ENCODE measurements at places on chromosomes 2 and 18. TPM values are rescaled to one million over a fixed set of nuclear protein-coding genes. Genes with fewer than 3 reads are reported as not detected.

GRCh38 chr2:149666809-149667320, 79.3 kb upstream of the MMADHC start:
- DNase-seq = no peak

DNA sequence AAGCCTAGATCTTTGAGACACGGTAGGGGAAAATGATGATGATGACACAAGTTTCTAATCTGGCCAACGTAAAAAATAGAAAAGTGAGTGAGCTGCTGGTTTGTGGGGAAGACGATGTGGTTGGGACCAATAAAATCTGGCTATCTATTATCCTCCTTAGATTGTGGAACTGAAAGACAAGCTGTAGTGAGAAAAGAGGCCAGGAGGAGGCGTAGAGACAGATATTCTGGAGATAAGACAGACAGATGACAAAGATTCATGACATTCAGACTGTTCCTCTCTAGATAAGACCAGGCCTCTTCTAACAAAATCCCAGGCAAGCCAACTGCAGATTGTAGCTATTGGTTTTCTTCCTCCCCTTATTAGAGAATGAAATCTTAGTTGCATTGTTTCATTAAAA, 376.3 kb upstream of the UBE2E3 start:
- DNase-seq = peak; percentile 8

LHCGR gene
- not detected for total RNA-seq

- no peak for DNase-seq
Observed at GRCh38 chr2:160434254-160434948, 59.2 kb downstream of the RBMS1 start.

ADD2 gene
- 42.9 TPM for total RNA-seq

- DNase-seq = no peak
Observed at GRCh38 chr18:73579698-73580097, 567.9 kb downstream of the FBXO15 start.

TUBB6 gene
- 2.6 TPM for total RNA-seq

TUBA3E gene
- total RNA-seq = not detected

- no peak for DNase-seq
Observed at GRCh38 chr2:200225951-200226350, 80.5 kb upstream of the SPATS2L start.

DNA sequence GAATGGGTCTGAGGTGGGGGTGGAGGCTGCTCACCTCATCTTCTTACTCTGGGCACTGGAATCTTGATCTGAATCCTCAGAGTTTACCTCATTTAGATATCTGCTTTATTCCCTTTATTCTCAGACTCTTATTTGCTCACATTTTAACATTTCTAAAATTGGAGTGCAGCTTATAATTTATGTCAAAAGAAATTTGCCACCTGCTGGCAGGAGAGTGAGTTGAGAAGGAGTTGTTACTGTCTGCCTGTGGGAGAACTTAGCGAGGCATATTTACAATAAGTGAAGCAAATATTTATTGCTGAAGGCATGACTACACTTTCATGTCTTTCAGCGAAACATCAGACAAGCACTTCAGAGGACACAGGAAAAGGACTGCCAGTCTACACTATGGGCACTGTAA, 16.4 kb upstream of the KIAA2012 start:
- no peak for DNase-seq

GPR35 gene
- total RNA-seq = 2.5 TPM

GRCh38 chr18:11520536-11520935, 88.9 kb upstream of the SLC35G4 start:
- no peak for DNase-seq

GRCh38 chr2:97963880-97964279, 31.9 kb downstream of the TMEM131 start:
- DNase-seq = no peak

NYAP2 gene
- not detected for total RNA-seq

DNA sequence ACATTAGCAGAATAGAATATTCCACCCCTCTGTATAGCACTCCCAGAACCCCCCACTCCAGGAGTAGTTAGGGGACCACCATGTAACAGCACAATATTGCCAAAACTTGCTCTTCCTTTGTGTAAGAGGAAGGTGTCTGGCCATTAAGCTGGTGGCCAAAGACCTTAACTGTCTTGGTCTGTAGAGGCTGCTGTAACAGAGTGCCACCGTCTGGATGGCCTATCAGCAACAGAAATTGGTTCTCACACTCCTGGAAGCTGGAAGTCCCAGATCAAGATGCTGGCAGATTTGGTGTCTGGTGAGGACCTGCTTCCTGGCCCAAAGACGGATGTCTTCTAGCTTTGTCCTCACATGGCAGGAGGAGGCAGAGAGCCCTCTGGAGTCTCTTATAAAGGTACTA, 61.6 kb upstream of the TGFA start:
- no peak for DNase-seq

DNA sequence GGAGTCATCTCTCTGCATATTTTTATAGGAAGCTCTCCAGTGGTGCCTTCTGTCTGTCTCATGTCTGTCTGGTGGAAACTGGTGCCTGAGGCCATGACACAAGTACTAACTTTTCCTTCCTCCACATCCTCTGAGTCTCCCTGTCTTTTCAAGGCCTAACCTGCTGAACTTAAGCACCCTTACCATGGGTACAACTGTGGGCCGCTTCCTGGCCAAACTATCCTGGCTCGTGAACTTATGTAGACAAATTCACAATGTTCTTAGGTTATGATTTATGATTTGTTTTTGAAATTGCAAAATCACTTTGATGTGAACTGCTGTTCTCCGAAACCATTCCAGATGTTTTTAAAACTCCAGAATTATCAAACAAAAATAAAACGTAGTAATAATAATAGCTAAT, 804.5 kb upstream of the POU3F3 start:
- no peak for DNase-seq

DNA sequence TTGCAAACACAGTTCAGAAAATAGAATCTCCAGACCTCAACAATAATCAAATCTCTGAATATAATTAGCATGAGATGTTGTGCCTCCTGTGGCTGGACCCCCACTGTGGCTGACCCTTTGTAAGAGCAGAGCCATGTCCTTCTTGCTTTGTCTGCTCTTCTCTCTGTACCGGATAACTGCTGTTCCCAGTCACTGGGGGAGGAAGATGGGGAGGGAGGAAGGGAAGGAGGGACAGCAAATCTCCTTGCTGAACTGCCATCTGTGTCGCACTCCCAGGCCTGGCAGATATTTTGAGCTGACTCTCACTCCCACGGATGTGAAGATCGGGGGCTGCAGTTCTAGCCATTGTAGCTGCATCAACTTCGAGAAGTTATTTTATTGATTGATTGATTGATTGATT, 319.0 kb upstream of the CXCR4 start:
- DNase-seq = no peak

SPTBN1 gene
- total RNA-seq = 107 TPM

GRCh38 chr18:362311-363290, 94.8 kb upstream of the THOC1 start:
- no peak for DNase-seq

GRCh38 chr2:8036366-8036765, 645.5 kb upstream of the ID2 start:
- DNase-seq = no peak

GRCh38 chr18:12315911-12316310, 7.9 kb downstream of the TUBB6 start:
- DNase-seq = no peak

REEP1 gene
- 0.37 TPM for total RNA-seq

DNA sequence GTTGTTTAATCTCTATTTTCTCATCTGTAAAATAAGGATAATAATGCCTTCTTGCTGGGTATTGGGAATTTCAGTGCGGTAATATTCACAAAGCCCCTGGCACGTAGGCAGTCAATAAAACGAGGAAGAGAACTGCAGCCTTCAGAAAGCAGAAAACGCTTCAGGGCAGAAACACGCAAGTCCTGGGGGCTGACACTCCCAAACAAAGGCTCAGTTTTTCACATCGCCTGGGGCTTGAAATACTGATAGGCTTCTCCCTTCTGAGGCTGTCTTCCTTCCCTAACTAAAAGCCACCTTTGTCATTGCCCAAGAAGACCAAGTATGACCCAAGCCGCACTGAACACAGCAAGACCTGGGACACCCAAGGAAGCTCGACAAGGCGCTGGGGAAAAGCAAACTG, 32.4 kb downstream of the TMEM177 start:
- DNase-seq = no peak

DNA sequence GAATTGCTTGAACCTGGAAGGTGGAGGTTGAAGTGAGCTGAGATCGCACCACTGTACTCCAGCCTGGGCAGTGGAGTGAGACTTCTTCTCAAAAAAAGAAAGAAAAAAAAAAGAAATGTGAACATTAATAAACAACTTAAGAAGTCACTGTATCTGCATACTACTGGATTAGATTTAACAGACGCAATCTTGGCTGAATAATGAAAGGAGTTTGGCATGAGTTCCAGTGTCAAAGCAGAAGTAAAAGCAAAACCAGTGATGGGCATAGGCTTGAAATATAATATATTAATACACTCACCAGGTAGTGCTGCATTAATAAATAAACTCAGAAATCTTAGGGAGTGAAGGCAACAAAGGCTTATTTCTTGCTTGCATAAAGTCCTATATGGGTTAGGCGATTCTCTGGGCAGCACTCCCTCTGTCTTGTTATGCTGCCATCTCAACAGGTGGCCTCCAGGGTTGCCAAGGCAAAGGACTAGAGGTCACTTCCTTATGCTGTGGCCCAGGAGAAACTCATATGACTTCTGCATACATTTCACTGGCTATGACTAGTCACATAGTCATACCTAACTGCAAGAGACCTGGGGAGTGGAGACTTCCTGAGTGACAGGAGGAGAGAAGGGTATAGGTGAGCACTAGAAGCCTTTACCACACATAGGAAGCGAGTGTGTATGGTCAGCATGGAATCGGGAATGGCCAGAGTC, 296.2 kb upstream of the SPRED2 start:
- no peak for DNase-seq

- no peak for DNase-seq
Observed at GRCh38 chr2:64019975-64020528, 824 bp upstream of the VPS54 start.

- DNase-seq = no peak
Observed at GRCh38 chr2:15664273-15665066, 72.8 kb downstream of the DDX1 start.

DNA sequence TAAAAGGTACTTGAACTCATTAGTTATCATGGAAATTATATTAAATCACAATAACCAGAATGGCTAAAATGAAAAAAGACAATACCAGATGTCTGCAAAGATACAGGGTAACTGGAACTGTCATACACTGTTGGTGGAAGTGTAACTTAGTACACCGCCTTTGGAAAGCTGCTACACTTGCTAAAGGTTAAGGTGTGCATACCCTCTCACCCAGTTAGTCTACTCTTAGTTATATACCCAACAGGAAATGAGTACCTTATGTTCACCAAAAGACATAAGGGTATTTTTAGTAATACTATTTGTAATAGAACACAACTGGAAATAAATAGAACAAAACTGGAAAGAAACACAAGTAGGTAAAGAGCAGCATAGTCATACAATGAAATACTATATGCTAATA, 155.8 kb upstream of the THUMPD2 start:
- DNase-seq = no peak

AGXT gene
- total RNA-seq = not detected

DNA sequence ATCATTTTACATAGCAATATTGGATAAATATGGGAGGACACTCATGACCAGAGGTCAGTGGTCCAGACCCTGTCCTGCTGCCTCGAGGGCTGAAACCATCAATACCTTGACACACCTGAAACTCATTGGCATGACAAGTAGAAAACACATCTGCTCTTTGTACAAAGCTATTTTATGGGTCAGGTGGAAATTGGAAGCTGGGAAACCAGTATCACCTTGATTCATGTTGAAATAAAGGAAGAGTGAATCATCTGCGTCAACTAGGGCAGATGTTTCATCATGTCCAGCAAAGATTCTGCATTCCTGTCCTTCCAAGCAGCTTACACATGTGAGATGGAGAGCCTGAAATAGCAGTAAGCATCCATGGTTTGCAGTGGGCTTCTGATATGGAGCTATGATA, 80.0 kb upstream of the ERBB4 start:
- no peak for DNase-seq

- no peak for DNase-seq
Observed at GRCh38 chr18:79901665-79902064, 49.8 kb downstream of the SLC66A2 start.

NEU4 gene
- not detected for total RNA-seq

All from activated naive CD4-positive, alpha-beta T cell treated with anti-CD3 and anti-CD28 coated beads for 36 hours (primary cell).